Stimulated activated CD4-positive, alpha-beta T cell treated with anti-CD3 and anti-CD28 coated beads, Interleukin-1b, Interleukin-23, amount 100 ng/mL, for 4 hours (primary cell): ENCODE measurements at places on chromosomes 16 and 17.

GRCh38 chr17:32659419-32659842 lies 172.6 kb downstream of the CDK5R1 start:
- DNase-seq, result peak; percentile 49

- peak; percentile 61 for DNase-seq
Measured at GRCh38 chr16:12095275-12096156, 119.0 kb downstream of the SNX29 start.

GRCh38 chr16:2095918-2096582 lies 39.6 kb downstream of the PKD1 start:
- DNase-seq, result no peak

DNA sequence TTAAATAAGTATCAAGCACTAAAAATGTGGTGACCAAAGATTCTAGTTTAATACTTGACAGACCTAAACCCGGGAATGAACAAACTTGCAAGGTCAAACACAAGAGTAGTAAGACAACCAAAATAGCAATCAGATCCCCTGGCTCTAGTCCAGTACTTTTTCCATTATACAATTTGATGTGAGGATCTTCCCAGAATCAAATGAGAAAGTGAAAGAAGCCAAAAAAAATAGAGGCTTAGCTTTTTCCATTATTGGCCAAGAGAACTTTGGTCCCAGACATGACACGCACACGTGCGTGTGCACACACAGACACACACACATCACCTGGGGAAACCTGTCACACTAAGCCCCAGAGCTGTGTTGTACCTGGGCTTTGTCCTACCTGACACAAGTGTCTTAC lies 300.6 kb upstream of the CDH5 start:
- no peak for DNase-seq

DNA sequence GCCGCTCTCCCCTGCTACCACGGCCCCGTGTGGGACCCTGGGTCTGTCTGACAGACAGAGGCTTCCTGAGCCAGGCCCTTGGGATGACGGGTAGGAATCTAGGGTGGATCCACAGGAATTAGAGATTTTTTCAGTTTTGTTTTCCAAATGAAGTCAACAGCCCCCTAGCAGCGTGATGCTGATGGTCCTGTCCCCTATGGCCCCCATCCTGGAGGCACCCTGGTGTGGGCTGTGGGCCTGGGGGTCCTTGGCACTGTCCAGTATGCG lies 15.5 kb downstream of the CENPX start:
- no peak for DNase-seq

- no peak for DNase-seq
Measured at GRCh38 chr16:23448392-23448791, 4.6 kb downstream of the COG7 start.

DNA sequence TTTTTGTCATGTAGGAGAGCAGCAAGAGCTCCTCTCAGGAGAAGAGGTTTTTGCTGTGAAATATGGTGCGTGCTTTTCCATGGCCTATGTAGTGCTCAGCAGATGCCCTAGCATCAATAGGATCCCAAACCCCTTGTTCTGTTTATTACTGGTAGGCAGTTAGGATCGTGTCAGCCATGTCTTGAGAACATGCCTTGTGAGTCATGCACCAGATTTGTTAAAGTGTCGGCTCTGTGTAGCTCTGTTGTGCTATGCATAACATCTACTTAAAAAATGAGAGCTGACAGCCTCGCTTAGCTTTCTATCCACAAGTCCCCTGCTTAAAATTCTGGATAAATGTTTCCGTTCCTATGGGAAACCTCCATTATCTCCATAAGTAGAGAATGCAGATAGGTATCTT lies 4.4 kb upstream of the EIF4A3 start:
- no peak for DNase-seq

DNA sequence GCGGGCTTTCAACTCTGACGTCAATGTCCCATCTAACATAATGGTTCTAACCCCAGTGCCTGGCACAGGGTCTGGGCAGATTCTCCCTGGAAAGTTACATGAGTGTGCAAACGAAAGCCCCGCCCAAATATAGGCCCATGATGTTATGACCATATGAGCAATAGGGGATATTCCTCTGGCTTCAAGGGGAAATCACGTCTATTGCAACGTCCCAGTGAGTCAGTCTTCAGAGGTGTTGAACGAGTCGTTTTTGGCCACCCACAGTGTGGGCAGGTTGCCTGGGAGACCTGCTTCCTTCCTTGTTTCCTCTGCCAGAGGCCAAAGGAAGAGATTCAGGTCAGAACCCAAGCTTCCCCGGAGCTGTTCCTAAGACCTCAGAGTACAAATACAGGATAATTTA lies 30.3 kb downstream of the PIK3R5 start:
- no peak for DNase-seq

- DNase-seq, result no peak
Measured at GRCh38 chr16:11716336-11716735, 26.3 kb downstream of the TXNDC11 start.

- DNase-seq, result no peak
Measured at GRCh38 chr16:84047626-84048025, 5.0 kb upstream of the SLC38A8 start.

DNA sequence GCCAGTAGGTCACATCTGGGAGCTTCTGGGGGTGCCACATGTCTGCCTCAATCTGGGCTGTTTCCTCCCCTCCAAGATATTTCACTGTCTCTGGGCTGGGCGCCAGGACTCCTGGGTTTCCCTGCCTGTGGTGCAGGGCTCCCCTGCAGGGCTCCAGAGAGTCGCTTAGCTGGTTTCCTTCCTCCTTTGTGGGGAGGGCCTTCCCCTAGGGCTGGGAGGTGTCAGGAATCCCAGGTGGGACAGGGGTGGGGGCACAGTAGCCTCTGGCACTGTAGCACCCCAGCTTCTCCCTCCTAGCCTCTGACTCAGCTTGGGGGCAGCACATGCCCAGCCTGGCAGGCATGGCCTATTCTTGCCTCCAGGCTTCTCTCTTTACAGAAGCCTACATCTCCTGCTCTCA lies 2.6 kb downstream of the RARA start:
- DNase-seq, result no peak

DNA sequence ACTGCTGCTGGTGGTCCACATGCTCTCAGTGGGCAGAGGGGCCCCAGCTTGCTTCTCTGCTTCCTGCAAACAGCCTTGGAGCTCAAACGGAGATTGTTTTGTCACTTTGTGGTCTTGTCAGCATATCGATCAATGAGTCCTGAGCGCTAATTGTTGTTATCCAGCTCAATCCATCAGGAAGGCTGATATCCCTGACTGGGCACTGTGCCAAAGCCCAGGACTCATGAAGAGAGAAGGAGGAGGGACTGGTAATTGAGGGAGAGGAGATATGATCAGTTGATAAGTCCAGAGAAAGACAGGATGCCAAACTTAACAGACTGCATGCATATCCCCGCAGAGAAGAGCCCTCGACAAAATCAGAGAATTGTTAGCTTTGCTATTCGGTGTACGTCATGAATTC lies 58.6 kb upstream of the DNAH9 start:
- DNase-seq, result no peak

DNA sequence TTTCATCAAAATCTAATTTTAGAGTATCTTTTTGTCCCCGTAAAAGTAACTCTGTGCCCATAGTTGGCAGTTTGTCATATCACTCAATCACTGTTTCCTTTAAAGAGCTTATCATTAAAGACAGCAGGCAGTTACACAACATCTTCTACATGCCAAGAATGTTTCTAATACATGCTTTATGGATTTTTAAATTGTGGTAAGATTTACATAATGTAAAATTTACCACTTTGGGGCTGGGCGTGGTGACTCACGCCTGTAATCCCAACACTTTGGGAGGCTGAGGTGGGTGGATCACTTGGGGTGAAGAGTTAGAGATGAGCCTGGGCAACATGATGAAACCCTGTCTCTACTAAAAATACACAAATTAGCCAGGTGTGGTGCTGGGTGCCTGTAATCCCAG lies 687.2 kb downstream of the WWOX start:
- DNase-seq, result no peak

GRCh38 chr17:1498869-1499268 lies 6.4 kb upstream of the MYO1C start:
- no peak for DNase-seq

- peak; percentile 72 for DNase-seq
Measured at GRCh38 chr17:43360739-43361505, 37.9 kb upstream of the ARL4D start.

- no peak for DNase-seq
Measured at GRCh38 chr17:79843474-79843815, 4.2 kb upstream of the CBX4 start.

DNA sequence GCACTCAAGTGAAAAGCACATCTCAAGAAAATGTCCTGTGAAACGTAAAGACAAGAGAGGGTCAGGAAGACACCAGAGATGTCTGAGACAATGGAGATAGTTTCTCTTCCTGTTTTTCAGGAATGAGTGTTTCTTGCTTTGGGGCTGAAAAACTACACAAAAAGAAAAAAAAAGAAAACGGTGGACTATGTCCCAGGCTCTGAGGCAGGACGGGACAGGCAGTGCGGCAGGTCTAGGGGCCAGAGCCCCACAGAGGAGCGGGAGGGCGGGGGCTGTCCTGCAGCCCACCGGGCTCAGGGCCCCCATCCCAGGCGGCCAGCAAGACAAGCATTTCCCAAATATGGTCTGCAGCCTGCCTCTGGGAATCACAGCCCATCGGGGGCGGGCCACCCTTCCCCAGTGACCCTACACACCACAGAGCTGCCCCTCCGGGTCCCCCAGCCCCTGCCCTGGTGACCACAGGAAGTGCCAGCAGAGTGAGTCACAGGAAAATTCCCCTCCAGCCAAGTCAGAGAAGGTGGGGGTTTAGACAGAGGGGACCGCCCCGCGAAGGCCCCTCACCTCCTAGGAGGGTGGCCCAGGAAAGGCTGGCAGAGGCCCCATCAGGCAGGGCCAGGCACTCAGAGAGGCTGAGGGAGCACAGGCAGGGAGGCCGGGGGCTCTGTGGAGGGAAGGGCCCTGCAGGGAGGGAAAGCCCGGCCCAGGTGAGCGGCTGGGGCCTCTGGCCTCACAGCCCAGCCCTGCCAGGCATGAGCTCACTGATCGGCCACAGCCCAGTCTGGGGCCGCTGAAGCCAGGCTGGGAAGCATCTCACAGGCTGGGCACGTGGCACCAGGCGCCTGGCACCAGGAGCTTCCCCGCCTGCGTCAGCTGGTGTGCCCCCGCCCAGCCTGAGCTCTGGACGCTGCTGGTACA lies 6.3 kb downstream of the BCAR1 start:
- DNase-seq, result no peak

- peak; percentile 42 for DNase-seq
Measured at GRCh38 chr16:21277927-21278706, at the start of gene CRYM. Gene CRYM, minus strand, starts transcription at chr16:21278290. Its CDS starts 39 bp downstream, at chr16:21278251.

DNA sequence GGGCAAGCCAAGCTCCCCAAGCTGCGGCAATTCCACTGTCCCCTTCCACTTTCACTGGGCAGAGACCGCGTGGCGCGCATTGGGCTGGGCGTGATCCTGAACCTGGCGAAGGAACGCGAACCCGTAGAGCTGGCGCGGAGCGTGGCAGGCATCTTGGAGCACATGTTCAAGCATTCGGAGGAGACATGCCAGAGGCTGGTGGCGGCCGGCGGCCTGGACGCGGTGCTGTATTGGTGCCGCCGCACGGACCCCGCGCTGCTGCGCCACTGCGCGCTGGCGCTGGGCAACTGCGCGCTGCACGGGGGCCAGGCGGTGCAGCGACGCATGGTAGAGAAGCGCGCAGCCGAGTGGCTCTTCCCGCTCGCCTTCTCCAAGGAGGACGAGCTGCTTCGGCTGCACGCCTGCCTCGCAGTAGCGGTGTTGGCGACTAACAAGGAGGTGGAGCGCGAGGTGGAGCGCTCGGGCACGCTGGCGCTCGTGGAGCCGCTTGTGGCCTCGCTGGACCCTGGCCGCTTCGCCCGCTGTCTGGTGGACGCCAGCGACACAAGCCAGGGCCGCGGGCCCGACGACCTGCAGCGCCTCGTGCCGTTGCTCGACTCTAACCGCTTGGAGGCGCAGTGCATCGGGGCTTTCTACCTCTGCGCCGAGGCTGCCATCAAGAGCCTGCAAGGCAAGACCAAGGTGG lies 9.8 kb downstream of the SARM1 start:
- no peak for DNase-seq

DNA sequence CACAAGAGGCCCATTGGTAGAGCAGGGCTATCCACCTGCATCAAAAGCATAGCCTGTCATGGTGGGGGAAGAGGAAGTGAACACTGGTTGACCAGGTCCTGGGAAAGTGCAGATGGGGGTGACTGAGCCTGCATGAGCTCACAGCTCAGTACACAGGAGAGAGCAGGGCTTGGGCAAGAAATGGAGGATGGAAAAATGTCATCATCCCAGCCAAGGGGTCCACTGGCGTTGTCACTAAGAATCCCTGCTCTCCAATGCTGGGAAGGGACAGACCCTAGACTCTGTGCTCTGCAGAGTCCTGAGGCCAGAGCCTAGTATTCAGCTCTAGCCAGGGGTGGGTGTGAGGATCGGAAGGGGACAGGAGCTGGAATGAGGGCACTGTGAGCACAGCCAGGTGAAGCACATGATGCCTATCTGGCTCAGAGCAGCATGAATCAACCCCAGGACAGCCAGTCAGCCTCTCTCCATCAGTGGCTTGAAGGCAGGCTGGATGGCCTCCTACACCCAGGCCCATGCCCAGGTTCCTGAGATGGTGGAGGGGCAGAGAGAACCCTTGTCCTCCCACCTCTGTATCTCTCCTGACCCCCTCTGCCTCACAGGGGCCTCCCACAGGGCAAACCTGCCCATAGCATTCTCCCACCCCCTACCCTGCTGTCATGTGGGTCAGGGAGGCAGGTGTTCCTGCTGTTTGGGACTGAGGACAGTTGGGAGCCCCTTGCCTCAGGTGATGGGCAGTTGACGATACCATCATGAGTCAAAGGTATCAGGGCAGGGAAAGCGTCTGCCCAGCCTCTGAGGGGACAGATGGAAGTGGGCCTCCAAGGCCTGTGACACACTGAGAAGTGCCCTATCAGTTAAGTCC lies 13.8 kb upstream of the CTCF start:
- no peak for DNase-seq

GRCh38 chr17:9230346-9230745 lies 209.0 kb downstream of the NTN1 start:
- DNase-seq, result no peak

GRCh38 chr17:81994593-81995462 lies 17.4 kb downstream of the ASPSCR1 start:
- no peak for DNase-seq

GRCh38 chr16:19284207-19284606 lies 1.3 kb upstream of the CLEC19A start:
- no peak for DNase-seq

- no peak for DNase-seq
Measured at GRCh38 chr17:72022328-72023275, 98.2 kb upstream of the SOX9 start.

- no peak for DNase-seq
Measured at GRCh38 chr17:27408891-27409290, 47.4 kb upstream of the KSR1 start.

GRCh38 chr16:47395733-47396498 lies 64.9 kb downstream of the ITFG1 start:
- no peak for DNase-seq

GRCh38 chr16:63623551-63624039 lies 1498.3 kb downstream of the CDH11 start:
- no peak for DNase-seq
